Activated CD4-positive, alpha-beta T cell treated with anti-CD3 and anti-CD28 coated beads for 36 hours (primary cell): ENCODE measurements at places on chromosomes 2 and 18.
A peak's percentile ranks its signal among the peaks of the same experiment; 100 is the strongest.

DNA sequence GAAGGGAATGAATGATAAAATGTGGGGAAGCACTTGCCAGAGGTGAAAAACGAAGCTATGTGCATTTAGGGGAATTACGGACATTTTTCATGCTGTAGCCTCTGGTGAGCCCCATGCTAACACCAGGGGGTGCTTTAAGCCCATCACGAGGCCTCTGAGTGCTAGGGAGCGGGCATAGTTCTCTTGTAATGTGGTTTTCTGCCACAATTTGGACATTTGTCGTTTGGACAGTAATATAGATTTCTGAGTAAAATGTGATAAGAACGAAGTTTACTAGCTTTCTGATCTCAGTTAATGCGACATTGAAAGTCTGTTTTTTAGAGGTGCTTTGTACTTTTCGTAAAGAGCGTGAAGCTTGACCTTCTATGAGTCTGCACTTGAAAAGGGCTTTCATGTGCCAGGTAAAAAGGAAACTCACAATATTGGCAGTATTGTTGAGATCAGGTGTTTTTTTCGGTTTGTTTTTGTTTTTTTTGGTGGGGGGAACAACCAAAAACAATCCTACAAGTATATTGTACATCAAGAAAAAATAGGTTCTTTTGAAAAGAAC lies 50.6 kb downstream of the TRAF3IP1 start:
- peak; percentile 73 for DNase-seq

GRCh38 chr2:61538920-61539520 lies 864 bp upstream of the XPO1 start:
- DNase-seq: peak; percentile 80

DNA sequence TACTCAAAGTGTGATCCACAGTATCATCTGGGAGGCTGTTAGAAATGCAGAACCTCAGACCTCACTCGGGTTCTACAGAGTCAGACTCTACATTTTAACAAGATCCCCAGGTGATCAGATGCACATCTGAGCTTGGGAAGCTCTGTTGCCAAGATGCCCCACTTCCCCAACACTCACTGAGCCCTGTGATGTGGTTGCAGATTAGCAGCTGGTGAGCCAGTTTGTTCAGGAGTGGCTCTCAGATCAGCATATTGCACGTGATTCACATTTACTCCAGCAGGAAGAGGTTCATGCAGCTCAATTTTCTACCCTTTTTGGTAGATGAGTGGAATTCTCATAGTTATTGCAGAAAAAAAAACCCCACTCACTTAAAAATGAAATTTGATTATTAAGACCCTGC lies 96.4 kb downstream of the VIT start:
- no peak for DNase-seq

- DNase-seq: no peak
Observed at GRCh38 chr2:151907286-151908203, 79.3 kb upstream of the ARL5A start.

- no peak for DNase-seq
Observed at GRCh38 chr2:188848887-188849435, 125.2 kb upstream of the COL3A1 start.

DNA sequence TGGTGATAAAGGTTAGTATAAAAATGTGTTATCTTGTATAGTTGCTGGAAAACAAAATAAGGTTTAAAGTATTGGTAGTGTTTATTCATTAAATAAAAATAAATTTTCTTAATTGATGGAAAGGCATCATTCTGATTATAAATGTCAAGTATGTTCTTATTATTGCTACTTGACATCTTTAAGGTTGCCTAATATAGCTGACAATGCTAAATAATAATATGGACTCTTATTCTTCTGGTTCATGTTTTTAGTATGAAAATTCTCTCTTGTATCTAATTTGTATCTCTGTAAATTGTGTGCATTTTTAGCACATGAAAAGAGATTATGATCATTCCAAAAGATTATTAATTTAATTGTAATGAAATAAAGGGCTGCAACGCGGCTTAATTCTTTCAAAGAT lies 25.0 kb downstream of the RBM44 start:
- no peak for DNase-seq
